ENCODE measurements at places on chromosomes 4 and X.

- no peaks in the 10 kb centered on the region for H3K4me1 ChIP-seq
- DNase-seq = no peak
- no peaks in the 10 kb centered on the region for H3K27me3 ChIP-seq
- H3K27ac ChIP-seq = no peak overlapping the region
Observed at GRCh38 chr4:53508446-53508845, 82.8 kb downstream of the LNX1 start.

DNA sequence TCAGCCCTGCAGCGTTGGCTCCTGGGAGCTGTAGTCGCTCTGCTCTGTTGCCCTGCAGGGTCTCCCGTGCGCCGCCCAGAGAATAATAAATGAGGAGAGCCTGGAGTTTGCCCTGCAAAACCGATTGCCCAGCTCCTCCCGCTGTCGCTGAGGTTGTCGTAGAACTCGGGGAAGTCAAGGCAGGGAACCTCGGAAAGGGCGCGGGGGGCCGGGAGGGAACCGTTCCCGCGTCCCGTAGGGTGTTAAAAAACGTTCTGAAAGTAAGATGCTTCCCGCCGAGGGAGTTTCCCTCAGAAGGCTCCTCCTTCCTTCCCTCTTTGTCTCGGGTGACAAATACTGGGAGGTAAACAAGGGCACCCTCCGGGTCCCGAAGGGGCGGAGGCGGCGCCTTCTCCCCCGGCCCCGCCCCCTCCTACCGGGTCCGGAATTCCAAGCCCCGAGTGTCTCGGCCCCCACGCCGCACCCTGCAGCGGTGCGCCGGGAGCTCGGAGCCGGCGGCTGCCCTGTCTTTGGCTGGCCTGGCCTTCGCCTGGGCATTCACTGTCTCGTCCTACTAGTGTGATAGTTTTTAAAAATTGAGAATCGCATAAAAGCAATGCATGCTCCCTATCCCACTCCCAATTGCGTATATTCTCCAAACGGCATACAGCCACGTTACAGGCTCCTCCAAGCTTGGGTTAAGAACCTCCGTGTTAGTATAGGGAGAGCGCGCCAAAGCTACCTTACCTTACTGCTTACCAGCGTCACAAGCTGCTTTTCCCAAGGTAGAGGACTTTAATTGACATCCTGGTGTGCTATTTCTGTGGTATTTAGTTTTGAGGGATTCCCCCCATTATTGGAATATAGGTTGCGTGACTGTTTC, 964 bp upstream of the HMGB2 start:
- peak overlapping the region; percentile 88 for H3K4me3 ChIP-seq
- peak; percentile 87 for DNase-seq
- peaks cover 25% of the 10 kb centered on the region for H3K36me3 ChIP-seq
- H3K4me1 ChIP-seq = peaks cover 3% of the 10 kb centered on the region
- peak overlapping the region; percentile 99 for H3K27ac ChIP-seq

DNA sequence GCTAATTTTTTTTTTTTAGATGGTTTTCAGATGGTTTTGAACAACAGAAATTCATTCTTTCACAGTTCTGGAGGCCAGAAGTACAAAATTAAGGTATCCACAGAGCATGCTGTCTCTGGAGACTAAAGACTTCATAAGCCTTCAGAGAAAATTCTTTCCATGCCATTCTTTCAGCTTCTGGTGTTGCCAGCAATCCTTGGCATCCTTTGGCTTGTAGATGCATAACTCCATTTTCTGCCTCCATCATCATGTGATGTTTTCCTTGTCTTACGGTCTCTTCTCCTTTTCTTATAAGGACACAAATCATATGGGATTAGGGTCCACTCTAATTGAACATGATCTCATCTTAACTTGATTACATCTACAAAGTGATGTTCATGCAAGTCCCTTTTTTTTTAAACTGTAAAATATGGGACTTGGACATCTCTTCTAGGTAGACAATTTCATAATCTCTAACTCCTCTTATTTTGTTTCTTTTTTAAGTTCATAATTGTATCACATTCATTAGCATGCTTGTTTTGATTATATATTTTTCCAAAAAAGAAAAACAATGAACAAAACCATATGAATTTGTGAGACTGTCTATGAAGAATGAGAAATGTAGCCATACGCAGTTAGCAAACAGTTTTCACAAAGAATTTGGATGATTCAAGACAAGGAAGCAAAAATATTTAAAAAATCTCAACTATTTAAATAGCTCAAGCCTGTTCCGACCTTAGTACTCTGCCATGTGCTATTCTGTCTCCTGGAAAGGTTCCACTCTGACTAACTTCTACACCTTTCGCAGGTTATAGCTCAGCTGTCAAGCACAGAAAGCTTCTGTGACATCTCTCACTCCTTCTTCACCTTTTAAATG, 53.1 kb upstream of the GIMD1 start:
- no peak overlapping the region for H3K4me3 ChIP-seq
- H3K27ac ChIP-seq = no peak overlapping the region
- H3K27me3 ChIP-seq = no peaks in the 10 kb centered on the region
- H3K4me1 ChIP-seq = no peaks in the 10 kb centered on the region
- H3K36me3 ChIP-seq = no peaks in the 10 kb centered on the region
- DNase-seq = no peak

- no peaks in the 10 kb centered on the region for H3K4me1 ChIP-seq
- no peak for DNase-seq
- no peaks in the 10 kb centered on the region for H3K27me3 ChIP-seq
- H3K36me3 ChIP-seq = no peaks in the 10 kb centered on the region
Observed at GRCh38 chrX:15451913-15452312, 41.2 kb downstream of the PIR start.

DNA sequence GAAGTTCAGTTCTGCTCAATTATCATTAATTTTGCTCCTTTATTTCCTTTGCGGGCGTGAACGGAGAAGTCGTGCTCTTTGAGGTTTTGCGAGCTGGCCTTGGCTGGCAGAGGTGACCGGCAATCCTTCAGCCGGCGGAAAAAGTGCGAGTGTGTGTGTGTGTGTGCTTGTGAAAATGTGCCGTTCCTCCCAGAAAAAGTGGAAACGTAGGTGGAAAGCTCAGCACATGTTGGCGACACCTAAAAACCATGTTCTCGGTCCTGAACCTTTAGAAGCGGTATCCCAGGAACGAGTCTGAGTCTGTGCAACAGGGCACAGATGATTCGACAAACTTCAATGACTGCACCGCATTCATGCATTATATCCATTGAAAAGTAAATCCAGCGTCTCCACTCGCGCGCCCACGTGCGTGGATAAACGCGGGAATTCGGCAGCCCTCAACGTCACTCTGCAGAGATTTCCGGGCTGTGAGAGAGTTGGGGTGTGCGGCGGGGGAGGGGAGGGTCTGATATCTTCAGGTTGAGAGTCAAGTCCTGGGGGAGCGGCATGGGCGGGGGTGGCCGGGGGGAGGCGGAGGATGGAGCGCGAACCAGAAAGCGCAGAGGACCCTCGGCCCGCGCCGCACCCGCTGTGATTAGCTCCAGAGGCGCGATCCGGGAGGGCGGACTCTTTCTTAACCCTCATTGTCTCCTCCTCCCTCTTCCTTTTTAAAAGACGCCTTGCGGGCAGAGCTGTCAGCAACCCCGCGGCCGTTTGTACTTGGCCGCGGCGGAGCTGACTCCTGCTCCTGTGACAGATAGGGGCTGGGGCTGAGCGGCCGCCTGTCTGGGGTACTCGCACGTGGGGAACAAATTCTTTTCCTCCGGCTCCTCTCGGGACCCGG, at the start of gene SHISA3:
TSS of gene SHISA3 (plus strand) at position 737 of the 883 bp plus-strand sequence. CDS start 569 bp downstream, outside the sequence.
- DNase-seq = no peak
- no peaks in the 10 kb centered on the region for H3K36me3 ChIP-seq

DNA sequence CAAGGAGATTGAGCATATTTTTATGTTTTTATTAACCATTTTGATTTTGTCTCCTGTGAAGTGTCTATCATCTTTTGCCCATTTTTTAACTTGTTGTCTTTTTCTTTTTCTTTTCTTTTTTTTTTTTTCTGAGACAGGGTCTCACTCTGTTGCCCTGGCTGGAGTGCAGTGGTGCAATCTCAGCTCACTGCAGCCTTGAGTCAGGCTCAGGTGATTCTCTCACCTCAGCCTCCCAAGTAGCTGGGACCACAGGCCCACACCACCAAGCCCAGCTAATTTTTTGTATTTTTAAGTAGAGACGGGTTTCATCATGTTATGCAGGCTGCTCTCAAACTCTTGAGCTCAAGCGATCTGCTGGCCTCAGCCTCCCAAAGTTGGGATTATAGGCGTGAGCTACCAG, 4.6 kb upstream of the ADD1 start:
- no peaks in the 10 kb centered on the region for H3K27me3 ChIP-seq
- no peak for DNase-seq
- peaks cover 2% of the 10 kb centered on the region for H3K4me1 ChIP-seq
- no peak overlapping the region for H3K27ac ChIP-seq
- no peak overlapping the region for H3K4me3 ChIP-seq
- H3K36me3 ChIP-seq = peaks cover 3% of the 10 kb centered on the region

- no peaks in the 10 kb centered on the region for H3K4me1 ChIP-seq
- no peaks in the 10 kb centered on the region for H3K27me3 ChIP-seq
- H3K27ac ChIP-seq = no peak overlapping the region
- no peak for DNase-seq
Observed at GRCh38 chr4:63817196-63817865, 591.9 kb downstream of the TECRL start.

DNA sequence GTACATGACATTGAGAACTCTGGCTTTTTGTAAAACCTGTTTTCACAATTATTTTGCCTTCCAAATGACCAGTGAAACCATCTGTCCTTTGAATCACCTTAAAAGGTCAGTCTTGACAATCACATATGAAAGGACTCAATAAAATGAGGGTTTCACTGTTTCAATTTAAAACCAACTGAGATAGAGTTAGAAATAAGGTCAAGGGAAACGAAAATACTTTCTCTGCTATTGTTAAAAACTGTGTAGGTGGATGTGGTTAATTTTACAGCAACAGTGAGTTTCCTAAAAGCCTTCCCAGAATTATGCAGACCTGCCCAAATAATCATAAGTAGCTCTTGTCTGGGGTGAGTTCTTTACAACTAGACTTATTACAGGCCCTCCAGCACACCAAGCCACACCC, 839.9 kb downstream of the RAB28 start:
- no peaks in the 10 kb centered on the region for H3K36me3 ChIP-seq
- DNase-seq = no peak
- H3K4me1 ChIP-seq = no peaks in the 10 kb centered on the region

GRCh38 chr4:170805352-170805751, 715.6 kb upstream of the AADAT start:
- H3K27me3 ChIP-seq = no peaks in the 10 kb centered on the region
- H3K4me3 ChIP-seq = no peak overlapping the region
- no peaks in the 10 kb centered on the region for H3K36me3 ChIP-seq
- H3K4me1 ChIP-seq = no peaks in the 10 kb centered on the region

DNA sequence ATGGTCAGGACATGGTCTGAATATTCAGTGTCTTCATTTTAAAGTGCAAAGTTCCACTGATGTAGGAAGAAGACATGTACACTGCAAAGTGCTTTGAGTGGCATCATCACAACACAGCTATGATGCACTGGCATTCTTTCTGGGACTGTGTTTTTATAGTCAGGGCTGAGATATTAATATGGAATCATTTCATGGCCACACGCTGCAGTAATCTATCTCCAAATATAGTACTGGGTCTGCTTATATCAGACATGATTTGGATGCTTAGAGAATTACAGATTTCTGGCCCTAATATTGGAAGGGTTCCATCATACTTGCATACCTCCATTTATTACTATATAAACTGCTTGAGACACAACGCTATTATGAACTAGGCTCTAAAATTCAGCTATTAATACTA, 1170.9 kb downstream of the NLGN4X start:
- no peak overlapping the region for H3K27ac ChIP-seq
- DNase-seq = no peak
- no peaks in the 10 kb centered on the region for H3K36me3 ChIP-seq
- H3K4me1 ChIP-seq = no peaks in the 10 kb centered on the region

DNA sequence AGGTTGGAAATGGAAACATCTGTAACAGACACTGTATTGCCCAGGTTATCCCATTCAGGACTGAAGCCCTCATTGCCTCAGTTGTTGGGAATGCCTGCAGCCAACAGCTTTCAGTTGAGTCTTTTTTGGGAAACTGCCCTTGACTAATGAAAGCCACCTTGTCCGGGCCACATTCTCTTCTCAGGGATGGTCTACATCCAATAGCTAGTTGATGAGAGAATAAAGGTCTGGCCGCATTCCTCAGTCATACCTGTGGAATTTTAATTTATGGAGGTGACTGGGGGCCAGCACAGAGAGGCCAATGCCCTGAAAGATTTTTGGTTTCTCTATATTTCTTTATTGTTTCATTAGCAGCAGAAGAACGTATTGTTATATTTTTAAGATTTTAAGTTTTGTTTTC, 147.6 kb upstream of the MSX1 start:
- H3K36me3 ChIP-seq = no peaks in the 10 kb centered on the region
- H3K4me3 ChIP-seq = no peak overlapping the region
- H3K27ac ChIP-seq = no peak overlapping the region
- H3K4me1 ChIP-seq = no peaks in the 10 kb centered on the region
- DNase-seq = no peak

DNA sequence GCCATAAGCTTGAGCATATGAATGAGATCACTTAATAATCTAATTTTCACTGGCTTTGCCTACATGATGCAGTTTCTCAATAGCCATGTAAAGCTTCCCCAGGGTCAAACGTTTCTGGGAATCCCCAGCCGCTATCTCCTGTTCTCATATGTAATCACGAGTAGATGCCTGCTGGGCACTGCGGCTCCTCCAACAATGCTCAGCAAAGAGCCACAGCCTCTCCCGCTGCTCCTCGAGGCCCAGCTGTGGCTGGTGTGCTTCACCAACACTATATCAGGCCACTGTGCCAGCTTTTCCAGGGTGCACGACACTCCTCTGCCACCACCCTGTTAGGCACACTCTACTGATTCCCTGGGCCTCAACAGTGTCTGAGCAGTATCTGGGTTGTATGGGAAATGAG, 78.3 kb upstream of the RASGEF1B start:
- no peak overlapping the region for H3K4me3 ChIP-seq
- H3K4me1 ChIP-seq = no peaks in the 10 kb centered on the region
- H3K27me3 ChIP-seq = no peaks in the 10 kb centered on the region
- DNase-seq = no peak
- H3K36me3 ChIP-seq = no peaks in the 10 kb centered on the region
- H3K27ac ChIP-seq = no peak overlapping the region

DNA sequence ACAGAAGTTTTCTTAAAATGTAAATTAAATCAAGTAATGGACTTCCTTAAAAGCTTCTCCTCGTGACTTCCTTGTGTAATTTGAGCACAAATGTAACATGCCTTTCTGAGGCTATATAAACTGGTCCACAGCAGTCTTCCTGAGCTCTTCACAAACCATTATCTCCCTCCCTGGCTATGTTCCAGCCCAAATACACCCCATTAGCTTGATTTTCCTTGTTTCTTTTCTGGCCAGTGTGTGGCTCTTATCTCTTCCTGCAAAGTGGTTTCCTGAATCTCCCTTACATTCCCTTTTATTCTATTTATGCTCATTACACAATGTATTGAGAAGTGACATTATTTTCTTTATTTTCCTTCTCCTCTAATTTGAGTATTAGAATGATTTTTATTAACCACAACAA, 1085.3 kb upstream of the PCDH10 start:
- H3K36me3 ChIP-seq = peaks cover 15% of the 10 kb centered on the region
- H3K27me3 ChIP-seq = no peaks in the 10 kb centered on the region
- H3K4me3 ChIP-seq = no peak overlapping the region
- H3K27ac ChIP-seq = no peak overlapping the region

Measured in H1 (cell line).